ENCODE measurements at places on chromosomes 5 and 9.

GRCh38 chr9:126558051-126558665 lies 55.6 kb upstream of the LMX1B start:
- DNase-seq = peak; percentile 25

DNA sequence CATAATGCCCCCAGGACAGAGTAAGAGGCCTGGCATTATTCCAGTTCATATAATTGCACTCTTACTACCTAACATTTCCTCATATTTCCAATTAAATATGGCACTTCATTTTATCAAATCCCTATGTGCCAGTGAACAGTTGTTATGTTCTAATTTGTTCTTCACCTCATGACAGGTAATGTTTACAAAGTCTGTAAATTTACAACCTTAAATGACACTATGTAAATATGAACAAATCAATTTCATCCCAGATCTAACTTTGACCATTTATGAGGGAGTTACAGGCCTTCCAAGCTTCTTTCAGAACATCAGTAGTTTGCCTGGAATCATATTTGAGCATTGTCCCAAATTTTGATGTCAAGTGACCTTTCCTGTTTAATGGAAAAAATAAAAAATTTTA lies 592.6 kb upstream of the CDH6 start:
- no peak for DNase-seq

GRCh38 chr5:11611011-11611410 lies 293.2 kb downstream of the CTNND2 start:
- no peak for DNase-seq

GRCh38 chr9:75447281-75447680 lies 359.0 kb downstream of the OSTF1 start:
- DNase-seq = no peak

- DNase-seq = no peak
Observed at GRCh38 chr9:99172124-99173091, 49.3 kb downstream of the ALG2 start.

DNA sequence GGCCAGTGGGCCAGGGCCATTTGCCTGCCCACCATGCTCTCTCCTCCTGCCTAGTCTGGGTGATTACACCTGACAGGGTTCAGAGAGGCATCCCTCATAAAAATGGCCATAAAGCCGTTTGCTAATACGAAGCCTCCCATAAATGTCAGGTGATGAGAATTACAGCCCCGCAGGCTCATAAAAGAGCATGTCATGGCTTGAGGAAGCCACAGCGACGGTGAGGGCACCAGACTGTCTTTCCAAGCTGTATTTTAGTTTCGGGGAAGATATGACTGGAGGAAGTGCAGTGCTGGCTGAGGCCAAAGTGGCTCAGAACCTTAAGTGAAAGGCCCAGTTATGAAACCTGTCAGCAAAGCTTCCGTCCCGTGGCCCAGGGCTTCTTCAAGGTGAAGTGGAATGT lies 18.5 kb upstream of the TCERG1 start:
- DNase-seq = no peak

DNA sequence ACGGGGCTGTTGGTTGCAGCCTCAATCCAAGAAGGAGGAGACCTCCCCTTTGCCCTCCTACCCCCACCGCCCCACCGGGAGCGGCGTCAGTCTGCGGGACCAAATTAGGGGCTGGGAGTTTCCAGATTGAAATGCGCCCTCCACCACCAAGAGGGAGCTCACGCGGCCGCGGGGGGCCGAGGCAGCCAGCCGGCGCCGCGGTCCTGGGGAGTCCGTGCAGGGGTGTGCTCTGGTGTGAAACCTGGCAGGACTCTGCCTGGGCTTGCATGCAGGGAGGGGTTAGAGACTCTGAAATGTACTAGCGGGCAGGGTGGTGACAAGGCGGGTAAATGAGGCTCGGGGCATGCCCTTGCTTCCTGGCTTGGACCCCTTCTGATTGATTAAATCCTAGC lies 989 bp upstream of the FBN2 start:
- DNase-seq = no peak

DNA sequence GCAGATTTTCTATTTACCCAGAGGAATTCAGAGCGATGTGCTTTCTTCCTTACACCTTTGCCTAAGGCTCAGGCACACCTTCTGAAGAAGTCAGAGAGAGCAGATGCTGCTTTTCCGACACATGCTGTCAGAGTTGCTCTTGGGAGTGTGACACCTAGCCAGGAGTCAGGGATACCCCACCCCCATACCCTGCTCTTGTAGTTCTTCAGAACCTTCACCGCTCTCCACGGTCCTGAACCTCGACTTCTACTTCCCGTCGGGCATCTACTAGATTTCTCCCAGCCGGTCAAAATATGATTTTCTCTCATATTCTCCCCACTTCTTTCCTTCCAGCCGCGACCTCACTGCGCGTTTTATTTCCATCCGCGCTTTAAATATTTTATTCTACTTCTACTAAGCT lies 1.7 kb downstream of the GRIN3A start:
- no peak for DNase-seq

DNA sequence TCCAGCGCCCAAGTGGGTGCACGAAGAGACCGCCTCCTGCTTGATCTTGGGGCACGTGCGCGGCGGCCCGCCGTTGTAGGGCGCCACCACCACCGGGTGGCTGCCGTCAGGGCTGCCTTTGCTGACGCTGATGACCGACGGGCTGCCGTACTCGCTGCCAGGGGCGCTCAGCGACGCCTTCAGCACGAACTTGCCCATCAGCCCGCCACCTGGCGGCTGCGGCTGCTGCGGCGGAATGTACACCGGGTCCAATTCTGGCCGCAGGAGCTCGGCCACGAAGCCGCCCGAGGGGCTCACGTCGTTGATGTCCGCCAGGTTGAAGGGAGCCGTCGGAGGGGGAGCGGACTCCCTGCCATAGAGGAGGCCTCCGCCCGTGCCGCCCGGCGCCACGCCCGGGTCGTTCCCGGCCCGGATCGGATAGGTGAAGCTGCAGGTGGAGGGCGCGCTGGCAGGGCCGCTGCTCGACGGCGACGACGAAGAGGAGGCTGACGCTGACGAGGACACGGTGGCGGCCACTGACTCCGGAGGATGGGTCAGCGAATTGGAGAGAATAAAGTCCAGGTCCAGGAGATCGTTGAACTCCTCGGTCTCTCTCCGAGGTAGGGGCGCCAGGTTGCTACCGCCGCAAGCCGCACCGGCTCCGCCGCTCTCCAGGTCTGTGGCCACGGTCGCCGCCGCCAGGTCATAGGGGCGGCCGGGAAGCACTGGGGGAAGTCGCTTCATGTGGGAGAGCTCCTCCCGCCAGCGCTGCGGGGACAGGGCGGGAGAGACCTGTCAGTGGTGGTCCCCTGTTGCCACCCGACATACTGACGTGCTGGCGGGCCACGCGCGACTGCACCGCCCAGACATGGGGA lies 1.8 kb downstream of the KLF4 start:
- no peak for DNase-seq

GRCh38 chr5:64149268-64149667 lies 16.4 kb upstream of the RNF180 start:
- no peak for DNase-seq
